GM23338 (cell line): ENCODE measurements at places on chromosomes 11 and 22.

DNA sequence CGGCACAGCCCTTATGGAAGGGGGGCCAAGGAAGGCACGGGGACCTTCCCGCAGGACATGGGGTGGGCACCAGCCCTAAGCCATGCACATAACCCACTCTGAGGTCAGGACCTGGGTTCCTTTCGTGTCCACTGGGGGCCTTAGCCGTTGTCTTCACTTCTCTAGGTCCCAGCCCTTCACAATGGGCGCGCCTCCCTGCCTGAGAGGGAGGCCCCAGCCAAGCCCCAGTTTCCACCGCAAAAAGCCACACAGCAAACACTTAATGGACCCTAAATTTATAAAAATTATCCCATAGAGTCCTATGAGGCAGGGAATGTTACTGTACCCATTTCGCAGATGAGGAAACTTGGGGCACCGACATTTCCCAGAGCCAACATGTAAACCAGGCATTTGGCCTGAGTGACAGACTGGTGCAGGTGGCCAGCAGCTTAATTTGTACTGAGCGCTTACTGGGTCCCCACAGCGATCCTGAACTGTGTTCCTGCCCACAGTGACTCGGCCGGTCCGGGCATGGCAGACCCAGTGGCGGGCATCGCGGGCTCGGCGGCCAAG is 1.2 kb downstream of the GAS2L1 start:
- DNase-seq = no peak

- DNase-seq = no peak
Measured at GRCh38 chr22:42202048-42202447, 68.4 kb downstream of the TCF20 start.

DNA sequence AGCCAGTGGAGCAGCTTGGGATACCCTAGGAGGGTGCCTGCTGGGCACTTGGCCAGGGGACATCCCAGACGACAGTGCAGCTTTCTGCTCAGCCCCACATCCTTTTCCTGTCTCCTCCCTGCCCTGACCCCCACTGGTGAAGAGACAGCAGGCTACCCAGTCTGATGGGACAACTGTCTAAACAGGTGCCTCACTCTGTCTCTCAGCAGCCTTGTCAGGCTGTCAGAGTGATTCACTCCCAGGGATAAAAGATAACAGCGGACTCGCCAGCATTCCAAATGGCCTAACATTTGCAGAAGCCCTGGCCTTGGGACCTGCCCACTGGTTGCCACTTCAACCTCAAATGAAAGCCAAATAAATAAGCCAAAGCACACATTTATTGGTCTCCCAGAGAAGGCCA is 318.6 kb upstream of the PLET1 start:
- no peak for DNase-seq

DNA sequence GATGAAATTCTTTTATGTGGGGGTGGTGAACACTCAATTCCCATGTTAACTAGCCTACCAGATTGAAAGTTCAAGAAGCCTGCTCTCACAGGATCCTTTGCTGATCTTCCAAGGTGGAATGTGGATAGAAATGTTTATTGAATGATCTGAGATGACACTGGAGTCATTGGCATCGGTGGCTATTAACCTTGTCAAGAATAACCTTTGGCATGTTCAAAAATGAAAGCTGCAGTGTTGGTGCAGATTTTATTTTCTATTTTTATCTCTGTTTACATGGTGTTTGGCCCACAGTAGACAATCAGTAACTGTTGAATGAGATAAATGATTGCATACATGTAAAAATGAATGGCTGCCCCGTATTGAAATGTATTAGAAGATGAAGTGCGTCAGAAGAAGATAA is 19.0 kb downstream of the MCAM start:
- DNase-seq = no peak

DNA sequence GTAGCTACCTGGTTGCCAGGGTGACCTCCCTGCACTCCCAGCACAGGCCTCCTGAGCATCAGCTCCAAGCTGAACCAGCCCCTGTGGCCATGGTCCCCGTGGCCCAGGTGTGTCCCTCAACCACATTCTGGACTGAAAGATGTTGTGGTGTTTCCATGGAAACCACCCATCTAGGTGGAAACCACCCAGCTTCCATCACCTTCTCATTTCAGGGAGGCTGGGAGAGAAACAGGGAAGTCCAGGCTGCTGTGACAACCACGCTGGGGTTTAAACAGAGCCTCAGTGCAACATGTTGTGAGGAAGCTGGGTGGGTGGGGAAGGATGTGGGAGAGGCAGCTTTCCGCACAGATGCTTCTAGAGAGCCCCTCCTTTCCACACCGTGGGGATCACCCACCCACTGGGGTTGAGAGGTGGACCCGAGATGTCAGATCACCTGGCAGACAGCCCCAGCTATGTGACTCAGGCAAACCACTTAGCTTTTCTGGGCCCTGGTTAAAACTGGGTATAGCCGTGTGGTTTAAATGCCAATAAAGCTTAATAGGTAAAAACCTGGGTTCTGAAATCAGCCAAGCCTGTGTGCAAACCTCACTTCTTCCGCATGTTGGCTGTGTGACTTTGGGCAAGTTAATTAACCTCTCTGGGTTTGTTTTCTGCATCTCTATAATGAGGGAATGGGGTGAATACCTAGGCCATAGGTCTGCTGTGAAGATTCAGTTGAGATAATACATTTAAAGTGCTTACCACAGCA is 46.4 kb downstream of the CD82 start:
- no peak for DNase-seq

DNA sequence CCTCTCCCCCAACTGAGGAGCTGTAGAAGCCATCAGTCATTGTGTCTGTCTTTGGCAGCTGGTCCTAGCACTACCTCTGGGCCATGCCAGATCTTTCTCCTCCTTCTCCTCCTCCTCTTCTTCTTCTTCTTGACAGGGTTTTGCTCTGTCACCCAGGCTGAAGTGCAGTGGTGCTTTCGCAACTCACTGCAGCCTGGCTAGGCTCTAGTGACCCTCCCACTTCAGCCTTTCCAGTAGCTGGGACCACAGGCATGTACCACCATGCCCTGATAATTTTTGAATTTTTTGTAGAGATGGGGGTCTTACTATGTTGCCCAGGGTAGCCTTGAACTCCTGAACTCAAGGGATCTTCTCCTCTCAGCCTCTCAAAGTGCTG is 50.1 kb upstream of the SHANK2 start:
- no peak for DNase-seq
